ENCODE measurements at places on chromosomes 7 and 10.

DNA sequence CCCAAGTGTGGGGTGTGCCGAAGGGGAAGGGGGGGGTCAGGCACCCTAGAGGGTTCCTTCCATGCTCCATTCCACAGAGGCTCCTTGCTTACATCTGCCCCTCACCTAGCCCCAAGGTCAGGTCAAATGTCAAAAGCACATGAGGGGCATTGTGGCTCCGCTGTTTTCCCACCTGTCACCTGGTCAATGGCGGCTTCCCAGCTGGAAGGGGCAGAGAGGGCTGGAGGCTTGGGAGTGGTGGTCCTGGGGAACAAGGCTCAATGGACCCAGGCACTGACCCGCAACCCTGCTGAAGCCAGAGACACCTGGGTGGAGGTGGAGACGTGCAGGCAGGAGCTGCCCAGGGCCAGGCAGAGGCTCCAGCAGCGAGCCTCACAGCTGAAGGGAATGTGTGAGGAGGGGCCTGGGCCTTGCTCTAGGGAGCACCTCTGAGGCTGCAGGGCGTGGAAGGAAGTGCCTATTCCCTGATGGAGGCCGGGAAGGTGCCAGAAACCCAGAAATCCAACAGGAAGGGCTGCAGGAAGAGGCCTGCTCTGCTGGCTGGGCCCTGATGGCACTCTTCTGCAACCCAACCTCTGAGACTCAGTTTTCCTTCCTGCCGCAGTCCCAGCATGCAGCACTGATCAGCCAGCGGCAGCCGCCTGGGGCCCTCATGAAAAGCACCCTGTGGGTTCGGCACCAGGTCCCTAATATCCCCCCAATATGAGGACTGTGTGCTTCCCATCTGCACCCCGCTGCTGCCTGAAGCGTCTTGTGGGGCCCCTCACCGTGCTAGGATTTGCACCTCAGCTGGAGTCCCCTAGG lies 16.0 kb downstream of the RASGEF1A start:
- no peak for DNase-seq

- DNase-seq, result peak; percentile 22
Measured at GRCh38 chr10:22437620-22438588, 92.6 kb downstream of the SPAG6 start.

DNA sequence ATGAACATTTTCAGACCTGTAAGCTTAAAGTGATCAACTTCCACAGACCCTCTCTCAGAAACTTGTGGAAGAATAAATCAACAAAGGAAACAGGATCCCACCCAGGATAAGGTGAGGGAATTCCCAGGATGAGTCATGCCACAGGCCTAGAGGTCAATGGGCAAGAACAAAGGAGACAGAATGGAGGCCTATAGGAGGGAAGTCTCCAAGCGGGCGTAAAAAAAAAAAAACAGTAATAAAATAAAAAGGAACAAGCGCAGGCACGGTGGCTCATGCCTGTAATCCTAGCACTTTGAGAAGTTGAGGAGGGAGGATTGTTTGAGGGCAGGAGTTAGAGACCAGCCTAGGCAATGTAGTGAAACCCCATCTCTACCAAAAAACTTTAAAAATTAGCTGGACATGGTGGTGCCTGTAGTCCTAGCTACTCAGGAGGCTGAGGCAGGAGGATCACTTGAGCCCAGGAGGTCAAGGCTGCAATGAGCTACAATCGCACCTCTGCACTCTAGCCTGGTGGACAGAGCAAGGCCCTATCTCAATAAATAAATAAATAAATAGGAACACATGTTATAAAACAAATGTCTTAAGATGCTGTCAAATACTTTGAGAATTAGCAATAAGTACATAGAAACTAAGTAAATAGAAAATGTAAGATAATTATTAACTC lies 8.4 kb downstream of the SORBS1 start:
- no peak for DNase-seq

GRCh38 chr7:135980012-135980551 lies 2.9 kb upstream of the MTPN start:
- DNase-seq, result no peak

All from stimulated activated CD4-positive, alpha-beta T cell treated with anti-CD3 and anti-CD28 coated beads, Interleukin-1b, Interleukin-23, amount 100 ng/mL, for 48 hours (primary cell).